Stimulated activated CD4-positive, alpha-beta T cell treated with anti-CD3 and anti-CD28 coated beads, Interleukin-1b, Interleukin-23, amount 100 ng/mL, for 4 hours (primary cell): ENCODE measurements at places on chromosomes 6 and 20.

- DNase-seq: no peak
Observed at GRCh38 chr6:20365456-20365855, 36.2 kb upstream of the E2F3 start.

DNA sequence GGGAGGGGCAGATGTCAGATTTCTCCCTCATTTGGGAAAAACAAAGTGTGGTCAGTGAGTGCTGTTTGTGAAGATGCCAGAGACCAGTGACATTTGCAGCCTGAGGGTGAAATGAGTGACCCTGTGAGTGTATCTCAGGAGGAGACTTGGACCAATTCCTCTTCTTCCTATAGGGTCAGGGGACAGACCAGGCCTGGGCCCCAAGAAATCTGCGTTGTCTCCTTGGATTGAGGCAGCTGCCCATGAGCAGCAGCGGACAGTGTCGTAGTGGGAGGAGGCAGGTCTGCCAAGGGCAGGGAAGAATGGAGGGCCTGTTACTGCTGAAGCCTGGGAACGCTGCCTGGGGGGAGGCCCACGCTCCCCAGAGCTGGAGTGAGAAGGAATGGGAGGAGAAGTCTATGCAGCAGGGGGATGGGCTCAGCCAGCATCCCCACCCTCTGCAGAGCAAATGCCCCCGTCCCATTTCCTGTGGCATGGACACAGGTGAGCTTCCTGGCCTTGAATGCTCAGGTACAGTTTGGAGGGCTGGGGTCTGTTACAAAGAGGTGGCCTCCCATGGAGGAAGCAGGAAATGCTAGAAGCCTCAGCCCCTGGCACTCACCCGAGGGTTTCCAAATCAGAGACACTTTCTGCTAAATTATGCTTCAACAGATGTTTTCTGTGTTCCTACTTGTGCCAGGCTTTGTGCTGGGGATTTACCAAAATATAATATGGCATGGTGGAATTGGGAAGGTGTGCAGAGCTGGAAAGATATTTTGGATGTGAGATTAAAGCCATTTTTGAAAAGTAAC, 29.8 kb downstream of the DAAM2 start:
- DNase-seq: no peak

DNA sequence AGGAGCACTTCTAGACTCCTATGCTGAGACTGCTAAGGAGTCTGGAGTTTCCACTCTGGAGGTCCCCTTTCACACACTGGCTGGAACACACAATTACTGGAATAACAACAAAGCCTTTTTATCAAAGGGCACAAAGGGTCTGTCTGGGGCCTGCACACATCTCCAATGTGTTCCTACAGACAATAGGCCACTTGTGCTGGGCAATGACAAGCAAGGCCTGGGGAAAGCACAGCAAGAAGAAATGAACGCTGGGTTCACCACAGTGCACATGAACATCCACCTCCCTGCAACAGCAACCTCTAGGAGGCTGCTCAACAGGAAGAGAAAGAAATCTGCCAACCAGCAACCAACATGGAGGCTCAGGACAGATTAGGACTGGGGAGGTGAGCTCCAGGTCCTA, 43.9 kb downstream of the TRPC4AP start:
- DNase-seq: no peak

DNA sequence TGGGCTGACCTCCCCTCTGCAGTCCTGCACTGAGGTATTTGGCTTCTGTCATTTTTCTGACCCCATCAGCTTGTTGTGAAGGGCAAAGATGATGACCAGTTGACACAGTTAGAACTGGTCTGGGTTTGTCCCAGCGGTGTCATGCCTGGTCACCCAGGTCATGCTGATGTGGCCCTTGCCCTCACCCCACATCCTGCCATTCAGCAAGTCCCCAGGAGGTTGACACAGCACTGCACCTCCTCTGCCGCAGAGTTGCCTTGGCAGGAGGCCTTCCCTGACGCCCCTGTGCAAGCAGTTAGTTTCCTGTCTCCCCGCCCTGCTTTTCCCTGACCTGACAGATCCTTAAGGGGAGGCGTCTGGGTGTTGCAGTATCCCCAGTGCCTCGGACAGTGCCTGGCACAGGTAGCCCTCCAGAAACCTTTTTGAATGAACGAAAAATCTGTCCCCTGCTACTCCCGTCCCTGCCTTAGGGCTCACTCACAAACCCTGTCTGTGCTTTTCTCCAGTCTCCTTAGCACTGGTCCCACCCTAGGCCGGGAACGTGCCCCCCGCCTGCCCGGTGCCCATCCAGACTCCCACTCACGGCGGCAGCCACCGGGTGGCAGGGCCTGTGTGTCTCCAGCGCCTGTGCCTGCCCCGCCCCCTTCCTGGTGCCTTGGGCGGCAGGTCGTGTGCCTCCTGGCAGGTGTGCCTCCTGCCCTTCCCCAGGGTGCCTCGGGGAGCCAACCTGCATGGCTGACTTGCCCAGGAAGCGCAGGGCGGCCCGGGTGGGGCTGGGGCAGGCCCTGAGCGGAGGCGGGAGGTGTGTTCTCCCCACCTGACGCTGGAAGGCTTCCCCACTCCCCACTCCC, 146.3 kb upstream of the RNF24 start:
- DNase-seq: no peak

- DNase-seq: no peak
Observed at GRCh38 chr6:127343809-127344659, 625 bp upstream of the ECHDC1 start.

DNA sequence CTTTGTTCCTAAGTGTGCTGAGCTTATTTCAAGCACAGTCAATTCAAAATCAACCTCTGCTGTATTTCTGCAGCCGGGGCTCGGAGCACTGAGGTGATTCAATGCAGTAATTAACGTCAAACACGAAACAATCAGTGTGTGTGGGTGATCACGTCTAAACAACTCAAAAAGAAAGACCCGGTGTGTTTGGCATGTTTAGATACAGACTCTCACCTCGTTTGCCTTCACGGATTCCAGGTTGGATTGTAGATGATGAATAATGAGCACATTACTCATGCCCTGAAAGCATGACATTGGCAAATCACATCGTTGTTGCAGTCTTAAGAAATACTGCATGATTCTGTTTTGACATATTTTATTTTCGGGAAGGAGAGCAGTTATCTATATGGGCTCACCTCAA, 231.0 kb downstream of the QKI start:
- DNase-seq: no peak
